B cell (primary cell): ENCODE measurements at places on chromosomes 11 and 22.

DNA sequence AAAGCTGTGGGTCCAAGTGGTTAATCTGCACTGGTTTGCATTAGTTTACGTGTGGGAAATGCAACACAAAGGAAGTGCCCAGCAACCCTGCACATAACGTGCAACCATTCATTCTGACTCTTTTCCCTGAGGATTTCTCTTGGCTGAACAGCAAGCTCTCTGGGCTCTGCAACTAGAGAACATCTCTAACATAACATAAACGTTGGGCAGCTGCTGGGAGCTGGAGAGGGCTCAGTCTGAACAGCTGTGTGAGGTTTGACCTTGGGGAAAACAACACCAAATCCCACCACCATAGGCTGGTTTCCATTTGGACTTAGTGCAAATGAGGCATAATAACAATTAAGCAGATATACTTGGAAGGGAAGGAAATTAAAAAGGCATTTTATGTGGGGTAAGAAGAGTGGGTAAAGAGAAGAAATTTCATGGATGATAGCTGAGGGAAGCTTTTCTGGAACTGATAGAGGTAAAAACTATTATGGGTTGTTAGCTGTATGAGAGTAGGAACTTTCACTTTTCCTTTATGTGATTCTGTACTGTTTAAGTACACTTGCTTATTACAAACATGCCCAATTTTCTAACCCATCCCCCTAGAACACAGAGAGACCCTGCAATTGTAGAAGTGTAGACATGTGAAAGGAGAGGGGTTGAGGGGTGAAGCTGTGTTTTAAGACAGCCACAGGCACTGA, 76.2 kb downstream of the SNX19 start:
- no peak for DNase-seq

DNA sequence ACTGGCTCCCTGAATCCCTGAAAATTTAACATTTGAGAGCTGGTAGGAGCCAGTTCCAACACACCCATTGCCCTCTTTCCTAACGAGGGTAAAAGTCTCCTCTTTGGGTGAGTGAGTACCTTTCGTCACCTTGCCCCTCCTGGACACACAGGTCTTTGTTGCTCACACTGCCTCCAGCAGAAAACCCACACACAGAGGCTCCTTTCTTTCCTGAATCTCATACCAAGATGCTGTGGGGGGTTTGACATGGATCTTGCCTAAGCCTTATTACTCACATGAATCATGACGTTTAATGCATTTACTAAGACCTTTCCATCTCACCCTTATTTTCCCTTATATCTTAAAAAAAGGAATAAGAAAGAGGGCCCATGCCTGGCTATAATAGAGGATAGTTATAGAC, 53.0 kb downstream of the PARVA start:
- DNase-seq, result no peak

GRCh38 chr22:39215426-39216142, 29.2 kb downstream of the PDGFB start:
- no peak for DNase-seq

GRCh38 chr11:57473285-57473841, 13.0 kb downstream of the RTN4RL2 start:
- DNase-seq, result no peak

- peak; percentile 83 for DNase-seq
Measured at GRCh38 chr11:66317322-66317722, 478 bp upstream of the CD248 start.

DNA sequence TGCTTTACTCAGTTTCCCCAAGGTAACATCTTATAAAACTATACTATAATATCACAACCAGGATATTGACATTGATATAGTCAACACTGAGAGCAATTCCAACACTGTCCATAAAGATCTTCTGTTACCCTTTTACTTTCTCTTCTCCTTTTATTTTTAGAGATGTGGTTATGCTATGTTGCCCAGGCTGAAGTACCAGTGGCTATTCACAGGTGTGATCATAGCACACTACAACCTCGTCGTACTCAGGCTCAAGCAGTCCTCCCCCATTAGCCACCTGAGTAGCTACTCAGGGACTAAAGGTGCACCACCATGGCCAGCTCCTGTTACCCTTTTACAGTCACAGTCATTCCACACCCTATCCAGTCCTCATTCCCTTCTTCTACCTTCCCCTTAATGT, 119.7 kb downstream of the CWF19L2 start:
- DNase-seq, result no peak

GRCh38 chr22:47144791-47145425, 382.5 kb downstream of the TBC1D22A start:
- DNase-seq, result no peak

GRCh38 chr22:40385036-40385782, 14.8 kb downstream of the SGSM3 start:
- peak; percentile 82 for DNase-seq

GRCh38 chr22:19896665-19897355, 42.1 kb upstream of the GNB1L start:
- DNase-seq, result no peak

DNA sequence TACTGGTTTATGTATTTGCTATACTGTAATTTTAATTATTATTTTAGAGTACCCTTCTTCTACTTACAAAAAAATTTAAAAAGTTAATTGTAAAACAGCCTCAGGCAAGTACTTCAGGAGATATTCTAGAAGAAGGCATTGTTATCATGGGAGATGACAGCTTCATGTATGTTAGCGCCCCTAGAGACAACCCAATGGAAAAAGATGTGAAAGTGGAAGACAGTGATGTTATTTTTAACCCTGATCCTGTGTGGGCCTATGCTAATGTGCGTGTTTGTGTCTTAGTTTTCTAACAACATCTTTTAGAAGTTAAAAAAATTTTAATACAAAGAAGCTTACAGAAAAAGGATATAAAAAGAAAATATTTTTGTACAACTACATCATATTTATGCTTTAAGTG, 205.0 kb downstream of the FAM76B start:
- DNase-seq, result peak; percentile 10

GRCh38 chr11:26134481-26135355, 197.2 kb upstream of the ANO3 start:
- DNase-seq, result peak; percentile 30

- DNase-seq, result no peak
Measured at GRCh38 chr11:8229299-8230177, 34.1 kb downstream of the LMO1 start.

DNA sequence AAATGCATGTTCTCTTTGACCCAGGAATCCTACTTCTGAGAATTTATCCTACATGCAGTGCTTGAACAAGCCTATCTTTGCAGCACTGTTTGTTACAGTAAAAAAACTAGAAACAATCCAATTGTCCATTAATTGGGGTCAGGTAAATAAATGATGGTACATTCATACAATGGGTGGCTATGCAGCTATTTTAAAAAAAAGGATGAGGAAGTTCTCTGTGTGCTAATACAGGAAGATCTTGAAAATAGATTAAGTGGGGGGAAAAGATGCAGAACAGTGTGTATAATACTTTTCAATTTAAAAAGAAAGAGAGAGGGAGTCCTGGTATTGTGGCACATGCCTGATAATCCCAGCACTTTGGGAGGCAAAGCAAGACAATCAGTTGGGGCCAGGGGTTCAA, 9.5 kb upstream of the CREB3L1 start:
- DNase-seq, result no peak

DNA sequence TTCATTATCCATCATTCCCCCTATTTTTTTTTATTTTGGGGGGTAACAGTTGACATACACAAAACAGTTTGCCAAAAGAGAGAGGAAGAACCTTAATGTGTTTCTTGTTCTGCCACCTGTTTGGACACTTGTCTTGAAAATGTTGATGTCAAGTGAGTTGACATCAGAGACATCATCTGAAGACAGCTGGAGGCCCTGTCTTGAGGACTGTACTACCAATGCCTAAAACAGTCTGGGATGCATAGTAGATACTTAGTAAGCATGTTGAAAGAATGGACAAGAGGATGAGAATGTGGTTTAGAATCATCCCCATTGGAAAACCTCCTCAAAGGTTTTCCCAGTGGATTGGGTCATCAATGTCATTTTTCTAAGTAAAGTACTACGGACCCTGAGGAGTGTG, 2.4 kb upstream of the ARHGEF12 start:
- DNase-seq, result no peak

- no peak for DNase-seq
Measured at GRCh38 chr11:75298191-75298975, 53.1 kb downstream of the ARRB1 start.

DNA sequence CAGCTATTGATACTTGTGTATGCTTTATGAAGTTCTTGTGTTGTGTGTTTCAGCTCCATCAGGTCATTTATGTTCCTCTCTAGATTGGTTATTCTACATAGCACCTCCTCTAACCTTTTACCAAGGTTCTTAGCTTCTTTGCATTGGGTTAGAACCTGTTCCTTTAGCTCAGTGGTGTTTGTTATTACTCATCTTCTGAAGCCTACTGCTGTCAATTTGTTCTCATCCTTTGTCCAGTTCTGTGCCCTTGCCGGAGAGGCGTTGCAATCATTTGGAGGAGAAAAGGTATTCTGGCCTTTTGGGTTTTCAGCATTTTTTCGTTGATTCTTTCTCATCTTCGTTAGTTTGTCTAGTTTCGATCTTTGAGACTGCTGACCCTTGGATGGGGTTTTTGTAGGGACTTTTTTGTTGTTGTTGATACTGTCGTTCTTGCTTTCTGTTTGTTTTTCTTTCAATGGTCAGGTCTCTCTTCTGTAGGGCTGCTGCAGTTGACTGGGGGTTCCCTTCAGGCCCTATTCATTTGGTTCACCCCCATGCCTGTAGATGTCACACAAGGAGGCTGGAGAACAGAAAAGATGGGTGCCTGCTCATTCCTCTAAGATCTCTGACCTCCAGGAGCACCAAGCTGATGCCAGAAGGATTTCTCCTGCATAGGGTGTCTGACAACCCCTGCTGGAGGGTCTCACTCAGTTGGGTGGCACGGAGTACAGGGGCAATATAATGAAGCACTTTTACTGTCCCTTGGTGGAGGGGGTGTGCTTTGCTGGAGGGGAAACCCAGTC, 35.9 kb upstream of the MUC15 start:
- no peak for DNase-seq

DNA sequence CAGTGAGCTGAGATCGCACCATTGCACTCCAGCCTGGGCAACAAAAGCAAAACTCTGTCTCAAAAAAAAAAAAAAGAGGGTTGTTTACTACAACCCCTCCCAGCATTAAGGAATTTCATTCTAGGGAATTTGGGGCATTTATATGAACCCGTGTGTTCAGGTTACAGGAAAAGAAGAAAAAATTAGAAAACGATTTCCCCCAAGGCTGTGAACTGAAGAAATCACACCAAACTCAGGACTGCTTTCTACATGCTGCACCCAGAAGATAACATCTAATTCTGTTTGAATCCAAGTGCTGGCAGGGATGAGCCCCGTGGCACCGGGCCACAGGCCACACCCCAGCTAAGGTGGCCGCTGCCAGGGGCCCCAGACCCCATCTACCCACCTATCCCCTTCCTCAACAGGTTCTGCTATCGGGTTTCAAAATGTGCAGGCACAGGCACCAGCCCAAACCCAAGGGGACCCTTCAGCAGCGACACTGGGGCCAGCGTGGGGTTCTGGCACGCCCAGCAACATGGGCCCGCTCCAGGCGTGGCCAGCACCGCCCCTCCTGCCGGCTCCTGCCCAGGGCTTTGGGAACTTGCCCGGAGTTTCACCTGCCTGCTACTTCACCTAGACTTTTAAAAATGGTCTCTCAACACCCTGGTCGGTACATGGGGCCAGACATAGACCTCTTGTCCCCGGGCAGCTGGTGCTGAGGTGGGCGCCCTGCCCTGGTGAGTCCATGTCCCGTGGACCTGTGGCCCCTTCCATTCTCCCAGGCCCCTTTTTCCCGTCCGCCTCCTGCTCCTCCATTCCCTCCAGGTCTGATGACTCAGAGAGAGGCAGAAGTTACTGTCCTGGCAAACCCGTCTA, 11.8 kb downstream of the CELSR1 start:
- no peak for DNase-seq

DNA sequence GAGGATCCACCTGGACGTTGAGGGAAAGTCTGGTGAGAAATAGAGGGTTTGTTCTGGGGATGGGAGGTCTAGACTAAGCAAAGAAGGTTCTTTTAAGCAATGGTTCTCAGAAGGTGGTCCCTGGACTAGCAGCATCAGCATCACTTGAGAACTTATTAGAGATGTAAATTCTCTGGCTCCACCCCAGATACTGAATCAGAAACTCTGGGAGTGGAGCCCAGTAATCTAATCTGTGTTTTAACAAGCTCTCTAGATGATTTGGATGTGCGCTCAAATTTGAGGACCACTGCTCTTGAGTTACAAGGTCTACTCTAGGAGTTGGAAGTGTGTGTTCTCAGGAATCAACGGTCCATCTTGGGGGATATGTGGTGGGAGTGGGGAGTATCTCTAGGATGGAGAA, 3.3 kb upstream of the ABCG4 start:
- DNase-seq, result no peak

- no peak for DNase-seq
Measured at GRCh38 chr11:127194521-127194920, 194.0 kb upstream of the KIRREL3 start.

- no peak for DNase-seq
Measured at GRCh38 chr11:17972987-17973386, 39.9 kb downstream of the SERGEF start.

GRCh38 chr22:20400606-20401375, 6.8 kb downstream of the ZNF74 start:
- no peak for DNase-seq

GRCh38 chr11:12417691-12418611, 40.6 kb downstream of the PARVA start:
- DNase-seq, result no peak

DNA sequence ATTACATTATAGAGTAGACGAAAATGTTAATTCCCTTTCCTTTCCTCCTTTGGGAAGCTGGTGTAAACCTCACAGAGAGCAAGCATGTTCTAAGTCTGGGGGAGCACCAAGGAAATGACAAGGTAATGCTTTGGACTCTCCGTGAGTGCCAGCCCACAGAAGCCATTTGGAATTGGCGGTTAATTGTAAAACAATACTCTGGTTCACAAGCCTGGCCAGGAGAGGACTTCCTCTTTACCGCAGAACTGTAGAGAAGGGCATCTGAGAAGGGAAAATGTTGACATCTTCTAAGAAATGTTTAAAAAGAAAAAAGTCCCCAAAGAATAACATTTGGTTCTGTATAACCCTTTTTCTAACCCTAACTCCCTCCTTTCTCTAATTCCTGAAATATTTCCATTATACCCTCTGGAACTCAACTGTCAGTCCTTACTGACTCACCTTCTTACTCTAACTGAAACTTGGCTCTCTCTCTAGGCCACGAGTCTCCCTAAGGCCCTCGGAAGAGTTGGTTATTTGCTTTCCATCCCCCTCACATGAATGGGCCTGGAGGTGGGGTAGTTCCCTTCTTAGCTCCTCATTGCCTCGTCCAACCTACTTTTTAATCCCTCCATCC, 379.8 kb downstream of the SOX6 start:
- DNase-seq, result no peak

GRCh38 chr11:67582011-67582410, 1.6 kb upstream of the GSTP1 start:
- DNase-seq, result no peak

GRCh38 chr22:43273902-43274484, 69.2 kb downstream of the SCUBE1 start:
- peak; percentile 55 for DNase-seq

GRCh38 chr22:37626144-37626543, 13.3 kb upstream of the SH3BP1 start:
- DNase-seq, result no peak

DNA sequence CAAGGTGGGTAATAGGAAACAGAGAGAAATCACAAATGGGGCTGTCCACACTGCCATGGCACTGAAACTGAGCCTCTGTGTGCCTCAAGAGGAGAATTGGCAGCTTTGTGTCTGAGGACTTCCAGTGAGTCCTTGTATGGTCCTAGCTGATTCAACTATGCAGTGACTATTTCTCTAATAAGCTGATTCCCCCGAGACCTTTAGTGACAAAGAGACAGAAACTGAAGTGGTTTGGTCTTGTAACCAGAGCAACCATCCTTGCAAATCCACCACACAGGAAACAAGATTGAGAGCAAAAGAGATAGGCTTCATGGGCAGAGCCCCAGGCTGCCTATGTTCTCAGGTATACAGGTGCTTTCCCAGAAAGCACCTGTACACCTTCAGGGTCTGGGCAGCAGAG, 1038.5 kb downstream of the NTM start:
- no peak for DNase-seq
